ENCODE measurements at places on chromosomes 7 and 10.
A peak's percentile ranks its signal among the peaks of the same experiment; 100 is the strongest.

DNA sequence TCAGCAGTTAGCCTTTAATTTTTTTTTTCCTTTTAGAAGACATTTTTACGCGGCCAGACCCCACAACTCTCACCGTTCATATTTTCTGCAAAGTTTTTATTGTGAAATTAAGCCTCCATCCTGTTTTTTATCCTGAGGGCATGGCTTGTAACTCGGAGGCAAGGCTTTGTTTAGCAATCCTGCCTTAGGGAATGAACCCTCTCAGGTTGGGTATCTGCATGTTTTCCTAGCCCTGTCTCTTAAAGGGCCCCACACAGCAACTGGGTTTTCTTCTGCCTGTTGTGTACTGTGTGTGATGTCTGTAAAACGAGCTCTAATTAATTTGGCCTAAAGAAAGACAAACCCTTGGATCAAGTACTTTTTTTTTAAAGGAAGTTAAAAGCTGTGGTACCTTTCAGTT, 130.2 kb upstream of the COBL start:
- DNase-seq: no peak

- DNase-seq: peak; percentile 57
Measured at GRCh38 chr7:50632561-50633413, 67.6 kb upstream of the DDC start.

- DNase-seq: no peak
Measured at GRCh38 chr7:8134089-8134733, 127.8 kb downstream of the ICA1 start.

DNA sequence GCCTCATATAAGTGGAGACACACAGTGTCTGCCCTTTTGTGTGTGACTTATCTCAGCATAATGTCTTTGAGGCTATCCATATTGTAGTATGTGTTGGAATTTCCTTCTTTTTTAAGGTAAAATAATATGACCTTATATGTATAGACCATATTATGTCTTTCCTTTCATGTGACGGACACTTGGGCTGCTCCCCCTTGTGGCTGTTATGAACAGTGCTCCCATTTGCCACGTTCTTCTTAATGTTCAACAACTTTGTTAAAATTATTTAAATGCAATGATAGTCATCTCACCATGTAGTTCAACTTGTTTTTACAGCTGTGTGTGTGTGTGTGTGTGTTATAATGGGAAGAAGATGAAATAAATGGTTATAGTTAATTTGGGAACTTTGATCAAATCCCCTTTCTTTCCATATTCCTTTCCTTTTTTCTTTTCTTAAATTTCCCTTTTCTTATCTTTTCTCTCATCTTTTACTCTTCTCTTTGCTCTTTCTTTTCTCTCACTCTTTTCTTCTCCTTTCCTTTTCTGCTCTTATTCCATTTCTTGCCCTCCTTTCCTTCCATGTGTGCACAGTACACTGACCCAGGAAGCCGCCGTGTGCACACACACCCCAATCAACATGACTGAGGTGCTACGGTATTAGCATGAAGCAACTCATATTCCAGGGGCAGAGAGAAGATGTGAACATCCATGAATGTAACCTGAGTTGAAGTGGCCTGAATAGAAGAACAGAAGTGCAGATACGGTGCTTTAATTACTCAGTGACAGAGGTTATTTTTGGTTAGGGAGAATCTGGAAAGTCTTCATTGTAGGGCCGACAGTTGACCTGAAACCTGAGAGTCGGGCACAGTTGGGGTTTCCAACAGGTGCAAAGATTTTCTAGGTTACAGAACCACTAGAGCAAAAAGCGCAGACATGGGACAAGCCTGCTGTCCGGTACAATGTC, 596.6 kb downstream of the SDK1 start:
- peak; percentile 63 for DNase-seq

DNA sequence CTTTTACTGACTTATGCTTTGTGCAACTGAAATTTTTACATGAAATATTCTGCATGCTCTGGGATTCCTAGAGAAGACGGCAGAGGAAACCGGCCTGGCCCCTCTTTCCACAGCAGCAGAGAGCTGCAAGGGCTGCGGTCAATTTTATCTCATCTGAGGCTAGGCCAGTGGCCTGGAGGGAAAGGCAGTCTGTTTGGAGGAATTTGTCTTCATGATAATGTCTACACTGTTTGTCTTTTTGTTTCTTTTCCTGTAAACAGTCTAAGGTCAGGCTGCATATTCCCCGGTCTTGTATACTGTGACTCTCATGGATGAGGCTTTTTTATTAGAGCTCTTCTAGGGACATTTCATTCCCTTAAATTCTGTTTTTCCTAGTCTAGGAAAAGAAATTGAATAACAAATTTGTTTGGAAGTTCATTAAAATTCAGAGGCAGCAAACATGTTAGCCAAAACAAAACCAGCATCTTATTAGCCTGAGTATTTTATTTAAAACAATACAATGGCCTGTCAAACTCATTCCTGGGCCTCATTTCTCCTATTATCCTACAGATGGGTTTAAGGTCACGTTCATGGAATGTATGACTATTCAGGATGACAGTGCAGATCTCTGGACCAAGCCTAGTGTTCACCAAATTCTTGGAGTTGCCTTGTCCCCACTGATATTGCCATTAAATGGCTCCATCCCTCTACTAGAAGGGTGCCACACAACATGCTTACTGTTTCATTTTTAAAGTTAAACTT, 26.4 kb downstream of the LAMB4 start:
- DNase-seq: no peak

DNA sequence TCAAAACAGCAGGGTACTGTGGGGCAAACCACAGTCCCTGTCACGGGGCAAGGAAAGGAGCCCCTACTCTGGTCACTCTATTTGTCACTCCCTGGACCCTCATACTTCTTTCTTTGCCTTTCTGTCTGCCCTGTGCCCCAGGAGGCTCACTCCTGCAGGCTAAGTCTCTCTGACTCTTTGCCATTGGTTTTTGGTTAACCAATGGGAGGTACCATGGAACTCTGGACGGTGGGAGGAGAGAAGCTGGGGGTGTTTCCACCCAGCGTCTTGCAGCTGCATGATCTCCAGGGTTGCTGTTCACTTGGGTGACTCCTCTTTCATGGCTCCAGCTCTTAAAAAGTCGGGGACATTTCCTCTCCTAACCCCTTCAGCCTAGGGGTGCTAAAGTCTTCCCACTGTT, 15.4 kb upstream of the EIF5AL1 start:
- no peak for DNase-seq

DNA sequence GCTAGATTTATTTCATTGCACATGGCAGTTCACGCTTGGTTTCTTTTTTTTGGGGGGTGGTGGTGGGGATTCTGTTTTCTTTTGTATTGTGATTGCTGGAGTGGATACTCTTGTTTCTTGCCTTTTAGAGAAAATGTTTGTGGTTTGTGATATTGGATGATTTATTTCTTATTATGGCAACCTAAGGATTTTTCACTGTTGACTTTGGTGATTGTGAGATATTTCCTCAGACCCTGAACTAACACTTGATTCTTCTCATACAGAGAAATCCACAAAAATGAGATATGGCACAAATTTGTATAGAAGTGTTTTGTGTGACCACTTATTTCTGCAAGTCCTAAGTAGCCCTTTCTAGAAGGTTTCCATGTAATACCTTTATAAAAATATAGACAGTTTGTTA, 871.1 kb downstream of the LRMDA start:
- DNase-seq: no peak

DNA sequence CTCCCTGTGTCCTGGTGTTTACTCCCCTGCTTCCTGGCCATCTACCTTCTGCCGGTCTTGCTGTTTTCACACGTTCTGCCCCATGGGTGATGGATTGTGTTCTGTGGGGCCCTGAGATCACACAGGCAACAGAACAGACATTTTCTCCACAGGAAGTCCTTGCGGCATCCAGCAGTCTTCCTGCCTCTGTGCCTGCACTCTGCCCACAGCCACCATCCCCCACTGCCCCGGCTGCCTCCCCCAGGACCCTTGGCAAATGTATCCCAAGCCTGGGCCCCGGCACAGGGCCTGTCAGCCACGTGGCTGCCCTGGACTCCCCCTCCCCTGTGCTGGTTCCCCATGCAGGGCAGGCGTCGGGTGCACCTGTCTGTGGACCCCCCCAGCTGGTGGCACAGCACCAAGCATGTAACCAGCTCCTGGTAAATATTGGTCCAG, 184.2 kb downstream of the WDR37 start:
- no peak for DNase-seq

GRCh38 chr10:84156768-84157167, 16.8 kb upstream of the GPR15LG start:
- peak; percentile 30 for DNase-seq

GRCh38 chr7:153447011-153447410, 605.2 kb upstream of the DPP6 start:
- DNase-seq: no peak

- DNase-seq: peak; percentile 33
Measured at GRCh38 chr10:4240608-4241197, 455.7 kb upstream of the KLF6 start.

DNA sequence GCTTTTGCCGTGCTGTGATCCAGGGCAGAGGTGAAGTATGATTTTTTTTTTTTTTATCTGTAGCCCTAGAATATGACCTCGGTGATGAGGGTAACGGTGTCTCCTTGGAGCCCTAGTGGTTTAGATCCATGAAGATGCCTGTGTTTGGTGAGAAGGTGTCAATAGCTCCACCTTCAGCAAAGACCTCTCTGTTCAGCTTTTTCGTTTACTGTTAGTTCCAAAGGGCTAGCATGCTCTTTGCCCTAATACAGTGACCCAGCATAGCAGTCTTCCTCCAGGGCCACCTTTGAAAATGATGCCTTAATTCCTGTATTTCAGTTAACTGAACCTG, 746 bp upstream of the MRPS16 start:
- DNase-seq: no peak

DNA sequence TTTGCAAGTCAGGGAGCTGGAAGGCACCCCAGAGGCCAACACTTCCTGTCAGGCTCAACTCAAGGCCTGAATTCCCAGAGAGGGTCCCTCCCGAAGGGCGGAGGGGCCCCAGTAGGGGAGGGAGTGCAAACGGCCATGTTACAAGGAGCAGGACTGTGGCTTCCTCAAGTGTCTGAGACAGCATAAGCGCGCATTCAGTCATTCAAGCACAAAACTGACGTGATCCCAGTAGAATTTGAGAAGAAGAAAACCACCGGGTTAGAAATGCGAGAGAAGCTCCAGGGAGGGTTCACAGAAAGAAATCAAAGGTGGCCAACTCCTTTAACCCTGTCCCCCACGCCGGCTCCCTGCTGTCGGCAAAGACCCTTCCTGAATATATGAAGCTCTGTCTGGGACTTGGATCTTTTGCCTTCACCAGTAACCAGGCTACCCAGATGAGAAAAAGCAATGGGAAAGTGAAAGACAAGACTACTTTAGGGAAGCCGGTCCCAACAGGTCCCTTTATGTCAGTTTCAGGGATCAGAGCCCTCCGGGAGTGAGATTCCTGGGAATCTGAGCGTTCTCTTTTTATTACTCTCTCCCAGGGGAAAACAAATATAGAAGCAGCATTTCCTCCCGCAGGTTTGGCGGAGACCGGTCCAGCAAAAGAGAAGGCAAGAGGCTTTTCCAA, 1.3 kb downstream of the AFAP1L2 start:
- peak; percentile 57 for DNase-seq

- DNase-seq: no peak
Measured at GRCh38 chr7:155527664-155528063, 18.7 kb downstream of the CNPY1 start.

DNA sequence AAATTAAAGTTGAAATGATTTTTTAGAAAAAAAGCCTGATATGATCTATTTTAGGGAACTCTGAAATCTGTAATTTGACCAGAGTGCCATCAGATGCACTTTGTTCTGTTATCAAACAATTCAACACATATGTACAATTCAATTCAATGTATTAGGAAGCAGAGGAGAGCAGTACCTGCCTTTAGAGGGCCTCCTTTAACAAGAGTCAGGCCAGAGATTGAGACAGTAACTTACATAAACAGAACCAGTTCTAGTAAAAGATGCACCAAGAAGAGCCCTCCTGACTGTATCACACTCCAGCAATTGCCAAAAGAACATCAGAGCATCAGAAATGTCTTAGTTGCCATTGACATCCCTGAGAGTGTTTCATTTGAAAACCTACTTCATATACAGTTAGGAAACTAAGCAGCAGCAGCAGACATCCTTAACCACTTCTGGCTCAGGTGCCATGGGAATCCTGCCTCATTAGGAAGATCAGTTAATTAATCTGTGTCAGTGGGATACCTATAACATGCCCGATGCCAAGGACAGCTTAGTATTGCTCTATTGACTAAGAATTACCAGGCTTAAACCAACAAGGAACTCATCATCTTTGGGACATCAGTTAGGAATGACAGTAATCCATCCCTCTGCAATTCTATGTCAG, 1222.6 kb upstream of the LRRN3 start:
- no peak for DNase-seq

DNA sequence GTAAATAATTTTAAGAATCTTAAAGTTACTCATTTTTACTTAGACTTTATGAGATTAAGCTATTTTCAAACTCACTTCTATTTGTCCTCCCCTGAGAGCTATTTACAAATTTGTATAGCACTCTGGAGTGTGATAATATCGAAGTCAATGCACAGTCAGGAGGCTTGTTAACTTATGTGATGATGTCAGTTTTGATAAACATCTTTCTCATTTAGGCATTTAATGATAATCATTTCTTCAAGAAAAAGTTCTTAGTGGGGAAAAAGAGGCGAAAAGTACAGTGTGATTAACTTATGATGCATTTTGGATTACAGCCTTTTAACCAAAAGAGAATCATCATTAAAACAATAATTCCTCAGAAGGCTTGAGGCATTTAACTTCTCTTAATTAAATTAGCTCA, 468.6 kb downstream of the AUTS2 start:
- DNase-seq: no peak

GRCh38 chr7:110650328-110650727, 440.6 kb upstream of the LRRN3 start:
- DNase-seq: no peak

DNA sequence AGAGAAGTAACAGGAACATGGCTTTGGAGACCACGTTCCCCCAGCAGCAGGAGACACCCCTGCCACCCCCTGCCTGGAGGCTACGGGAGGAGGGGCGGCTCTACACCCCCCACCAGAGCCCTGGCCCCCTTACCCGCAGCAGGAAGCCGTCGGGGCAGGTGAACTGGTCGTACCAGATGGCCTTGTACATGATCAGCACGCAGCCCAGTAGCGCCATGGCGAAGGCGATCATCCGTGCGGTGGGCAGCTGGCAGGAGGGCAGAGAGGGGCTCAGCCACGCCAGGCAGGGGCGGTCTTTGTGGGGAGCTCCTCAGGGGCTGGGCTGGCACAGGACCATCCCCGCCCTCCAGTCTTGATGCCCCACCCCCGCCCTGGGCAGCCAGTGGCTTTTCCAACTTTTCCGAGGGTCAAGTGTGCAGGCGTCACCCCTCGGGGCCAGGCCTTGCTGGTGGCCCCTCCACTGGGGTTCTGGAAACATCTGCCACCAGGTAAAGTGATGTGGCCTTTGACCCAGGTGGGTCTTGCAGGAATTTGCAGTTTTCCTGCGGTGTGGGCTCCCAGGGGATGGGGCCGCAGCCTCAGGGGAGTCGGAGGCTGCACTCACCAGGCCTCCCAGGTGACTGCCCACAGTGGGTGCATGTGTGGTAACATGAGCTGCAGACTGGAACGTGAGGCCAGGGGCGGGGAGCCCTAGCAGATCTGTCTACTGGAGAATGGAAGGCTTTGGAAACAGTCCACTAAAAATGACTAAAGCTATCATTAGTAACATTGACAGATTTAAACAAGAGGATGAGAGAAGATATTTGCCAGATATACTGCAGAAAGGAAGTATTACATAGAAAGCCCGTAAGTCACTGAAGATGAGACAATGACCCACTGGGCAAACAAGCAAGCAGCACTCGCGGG, 9.7 kb downstream of the CALY start:
- DNase-seq: no peak

- DNase-seq: no peak
Measured at GRCh38 chr7:29881724-29882123, 75.4 kb downstream of the WIPF3 start.
